ENCODE measurements at places on chromosomes 7 and 10.

- DNase-seq: no peak
These were observed 21.0 kb upstream of the EEPD1 start for GRCh38 chr7:36132012-36132411.

DNA sequence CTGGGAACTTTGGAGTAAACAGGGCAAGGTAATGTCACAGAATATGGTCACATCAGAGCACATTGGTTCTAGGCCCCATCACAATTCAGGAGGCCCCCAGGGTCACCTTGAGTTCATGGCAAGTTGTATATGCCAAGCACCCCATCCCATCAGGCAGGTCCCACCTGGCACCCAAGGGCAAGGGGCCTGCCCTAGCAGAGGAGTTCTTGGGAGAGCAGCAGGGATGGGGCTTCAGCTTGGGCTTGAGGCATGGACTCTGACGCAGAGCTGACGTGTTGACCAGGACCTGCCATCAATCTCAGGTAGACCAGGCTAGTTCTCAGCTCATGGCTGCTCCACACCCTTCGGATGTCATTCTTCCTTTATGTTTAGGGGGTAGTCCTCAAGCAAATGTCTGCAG lies 20.9 kb downstream of the PLAC9 start:
- no peak for DNase-seq

GRCh38 chr7:155789001-155789725 lies 23.1 kb downstream of the SHH start:
- DNase-seq: no peak

DNA sequence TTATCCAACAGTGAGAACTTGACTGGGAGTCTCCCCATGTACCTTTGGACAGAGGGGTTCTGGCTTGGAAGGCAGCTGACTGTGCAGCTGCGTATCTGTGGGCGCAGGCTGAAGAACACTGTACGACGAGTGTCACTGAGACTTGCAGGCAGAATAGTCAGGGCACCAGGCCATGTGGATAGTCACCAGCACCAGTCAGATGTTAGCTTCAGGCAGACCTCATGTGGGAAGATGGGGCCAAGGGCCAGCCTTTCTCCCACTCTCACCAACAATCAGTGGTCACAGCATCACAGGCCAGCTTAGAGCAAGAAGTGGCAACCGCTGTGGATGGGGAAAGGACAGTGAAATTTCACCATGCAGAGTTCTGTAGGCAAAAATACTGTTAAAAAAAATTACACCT lies 43.4 kb upstream of the GJD4 start:
- no peak for DNase-seq

- no peak for DNase-seq
These were observed 15.8 kb downstream of the AP5Z1 start for GRCh38 chr7:4791101-4791737.

GRCh38 chr7:133682364-133683181 lies 429.7 kb downstream of the EXOC4 start:
- no peak for DNase-seq

All from AG09319 (cell line).